ENCODE measurements at places on chromosomes 5 and 9.

DNA sequence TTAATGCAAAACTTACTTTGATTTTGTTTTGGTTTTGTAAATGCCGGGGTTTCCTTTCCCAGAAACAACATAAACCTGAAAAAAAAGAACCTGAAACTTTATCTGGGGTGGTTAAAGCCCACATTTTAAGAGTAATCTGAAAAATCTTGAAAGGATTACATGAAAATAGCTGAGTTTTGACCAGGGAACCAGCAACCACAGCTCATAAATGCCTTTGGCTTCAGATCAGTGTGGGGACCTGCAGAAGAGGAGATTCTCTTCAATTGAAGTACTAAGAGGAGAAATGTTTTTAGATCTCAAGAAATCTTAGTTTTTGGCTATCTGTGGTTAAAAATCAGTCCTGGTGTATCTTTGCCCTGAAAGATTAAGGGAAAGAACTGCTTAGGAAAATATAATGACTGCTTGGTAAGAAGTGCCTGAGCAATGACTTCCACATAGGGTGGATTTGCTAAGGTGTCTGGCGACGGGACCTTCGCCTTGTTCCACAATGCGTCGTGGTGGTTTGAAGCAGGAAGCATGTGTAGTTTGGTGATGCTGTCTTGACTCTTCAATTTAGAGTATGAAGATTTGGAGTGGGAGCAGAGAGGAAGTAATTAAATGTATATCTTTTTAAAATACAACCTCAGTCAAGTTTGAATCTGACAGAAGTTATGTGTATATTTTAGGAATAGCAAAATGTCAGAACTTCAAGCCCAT, 186.5 kb downstream of the MAN2A1 start:
- no peak for DNase-seq

- DNase-seq = no peak
These were observed 59.7 kb downstream of the GNA14 start for GRCh38 chr9:77588271-77588937.

DNA sequence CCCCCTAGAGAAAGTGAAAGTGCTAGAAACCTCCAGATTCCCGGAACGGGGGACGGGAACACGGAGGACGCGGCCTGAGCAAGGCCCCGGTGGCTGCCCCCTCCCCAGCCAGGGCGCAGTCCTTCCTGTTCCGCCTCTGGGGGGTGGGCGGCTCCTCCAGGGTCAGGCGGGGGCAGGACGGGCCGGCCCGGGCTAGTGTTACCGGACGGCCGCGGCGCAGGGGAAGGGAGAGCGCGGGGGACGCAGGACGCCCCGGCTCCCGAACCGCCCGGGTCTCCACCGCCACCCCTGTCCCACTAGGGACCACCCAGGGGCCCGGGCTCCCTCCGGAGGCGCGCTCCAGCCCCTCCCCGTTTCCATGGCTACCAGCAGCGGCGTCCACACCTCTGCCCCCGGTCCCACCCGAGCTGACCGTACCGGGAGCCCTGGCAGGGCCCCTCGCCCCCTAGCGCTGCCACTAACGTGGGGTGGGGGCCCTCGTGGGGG, 579 bp downstream of the SLC12A7 start:
- DNase-seq = no peak

- no peak for DNase-seq
These were observed 17.3 kb downstream of the SLC22A5 start for GRCh38 chr5:132386644-132387286.

DNA sequence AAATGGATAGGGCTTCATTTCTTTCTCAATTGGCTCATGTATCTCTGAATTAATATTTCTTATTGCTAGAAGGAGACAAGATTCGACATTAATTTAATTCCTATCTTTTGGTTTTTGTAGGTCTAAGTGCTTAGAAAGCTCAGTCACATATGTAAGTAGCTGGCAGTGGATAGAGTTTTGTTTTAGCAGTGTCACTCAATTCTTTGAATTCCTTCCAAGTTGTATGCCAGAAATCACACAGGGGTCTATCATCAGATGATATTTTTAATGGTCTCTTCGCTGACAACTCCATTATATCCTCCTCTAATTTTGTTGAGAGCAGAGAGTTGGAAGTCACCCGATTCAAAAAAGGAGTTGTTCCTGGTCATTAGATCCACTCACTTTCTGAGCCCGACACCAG, 82.7 kb downstream of the AMBP start:
- no peak for DNase-seq

DNA sequence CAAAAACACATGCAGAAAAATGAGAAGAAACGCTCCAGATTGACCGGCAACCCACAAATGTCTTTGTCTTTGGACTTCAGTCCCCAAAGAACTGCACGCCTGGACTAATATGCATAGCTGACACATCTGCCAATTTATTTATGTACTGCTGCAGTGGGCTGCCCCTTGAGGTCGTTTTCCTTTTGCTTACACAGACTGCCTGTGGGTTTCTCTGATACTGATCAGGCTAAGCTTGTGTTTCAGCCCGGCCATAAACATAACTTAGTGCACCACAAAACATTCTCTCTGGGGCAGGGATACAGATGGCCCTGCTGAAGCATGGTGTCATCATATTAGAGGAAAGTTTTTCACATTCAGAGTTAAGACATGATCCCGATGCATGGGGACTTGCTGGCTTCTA, 75.4 kb downstream of the NUDT12 start:
- no peak for DNase-seq

DNA sequence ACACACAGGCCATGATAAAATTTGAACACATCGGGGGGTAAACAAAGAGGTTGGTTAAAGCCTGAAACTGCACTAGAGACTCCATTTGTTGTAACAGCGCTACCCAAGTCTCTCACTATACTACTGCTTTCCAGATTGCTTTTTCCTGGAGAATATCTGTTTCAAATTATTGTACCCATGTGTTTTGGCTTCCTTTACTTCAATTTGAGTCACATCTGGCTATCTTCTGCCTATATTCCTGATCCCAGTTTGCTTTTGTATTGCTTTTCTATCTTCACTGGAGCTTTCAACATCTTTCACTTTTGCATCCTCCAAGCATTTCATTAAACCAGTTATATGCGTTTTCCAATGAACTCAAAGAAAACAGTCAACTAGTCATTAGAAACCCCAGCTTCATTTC, 404.7 kb downstream of the MLLT3 start:
- no peak for DNase-seq

DNA sequence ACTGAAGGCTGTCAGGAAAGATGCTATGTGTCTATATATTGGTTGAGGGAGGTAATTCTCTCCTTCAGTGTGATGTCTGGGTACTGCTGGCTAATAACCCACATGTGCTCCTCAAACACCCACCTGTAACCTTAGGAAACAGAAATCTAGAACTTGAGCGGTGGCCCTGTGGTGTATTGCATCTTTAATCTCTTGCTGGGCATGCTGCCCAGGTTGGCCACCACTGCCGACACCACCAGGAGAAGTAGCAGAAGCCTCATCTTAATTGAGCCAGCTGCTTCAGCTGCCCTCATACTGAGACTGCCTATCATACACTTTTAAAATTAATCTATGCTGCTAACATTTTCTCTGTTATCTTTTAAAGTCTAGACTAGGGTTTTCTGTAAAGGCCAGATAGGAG, 103.5 kb upstream of the C5orf63 start:
- no peak for DNase-seq

DNA sequence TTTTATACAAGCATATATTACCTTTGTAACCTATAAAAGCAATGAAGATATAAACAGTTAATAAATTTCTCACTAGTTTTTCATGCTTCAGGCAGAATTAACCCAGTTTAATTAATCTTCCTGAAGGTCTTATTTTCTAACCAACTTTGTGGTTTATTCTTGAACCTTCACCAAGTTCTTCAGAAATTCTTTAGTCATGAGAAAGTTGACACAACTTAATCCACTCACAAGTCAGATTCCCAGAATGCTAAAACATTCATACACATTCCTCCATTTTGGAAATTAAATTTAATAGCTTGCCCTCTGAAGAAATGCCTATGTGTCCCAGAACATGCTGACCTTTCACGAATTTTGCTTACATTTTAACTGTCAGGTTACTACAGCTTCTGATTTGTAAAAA, 105.4 kb upstream of the PAM start:
- DNase-seq = no peak

GRCh38 chr5:44048276-44048984, 340.8 kb downstream of the FGF10 start:
- DNase-seq = no peak
